Adipocyte (in vitro differentiated cells): ENCODE measurements at places on chromosomes 1 and 21.

- peak; percentile 52 for DNase-seq
Observed at GRCh38 chr1:211378844-211379243, 52.2 kb downstream of the TRAF5 start.

DNA sequence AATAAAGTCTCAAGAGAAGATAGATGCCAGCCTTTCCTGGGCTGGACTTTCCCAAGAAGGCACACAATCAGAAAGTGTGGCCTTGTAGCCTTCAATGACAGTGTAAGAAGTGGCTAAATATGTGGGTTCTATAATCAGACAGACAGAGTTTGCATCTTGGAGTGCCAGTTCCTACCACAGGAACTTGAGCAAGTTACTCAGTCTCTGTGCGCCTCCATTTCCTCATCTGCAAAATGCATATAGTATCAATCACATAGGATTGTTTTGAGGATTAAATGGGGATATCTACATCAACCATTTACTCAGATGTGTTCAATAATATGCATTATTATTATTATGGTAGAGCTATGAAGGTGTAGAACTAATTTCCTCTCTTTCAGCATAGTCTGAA, 176.8 kb upstream of the PTBP2 start:
- DNase-seq: no peak

- no peak for DNase-seq
Observed at GRCh38 chr1:93042187-93043056, 36.7 kb upstream of the MTF2 start.

DNA sequence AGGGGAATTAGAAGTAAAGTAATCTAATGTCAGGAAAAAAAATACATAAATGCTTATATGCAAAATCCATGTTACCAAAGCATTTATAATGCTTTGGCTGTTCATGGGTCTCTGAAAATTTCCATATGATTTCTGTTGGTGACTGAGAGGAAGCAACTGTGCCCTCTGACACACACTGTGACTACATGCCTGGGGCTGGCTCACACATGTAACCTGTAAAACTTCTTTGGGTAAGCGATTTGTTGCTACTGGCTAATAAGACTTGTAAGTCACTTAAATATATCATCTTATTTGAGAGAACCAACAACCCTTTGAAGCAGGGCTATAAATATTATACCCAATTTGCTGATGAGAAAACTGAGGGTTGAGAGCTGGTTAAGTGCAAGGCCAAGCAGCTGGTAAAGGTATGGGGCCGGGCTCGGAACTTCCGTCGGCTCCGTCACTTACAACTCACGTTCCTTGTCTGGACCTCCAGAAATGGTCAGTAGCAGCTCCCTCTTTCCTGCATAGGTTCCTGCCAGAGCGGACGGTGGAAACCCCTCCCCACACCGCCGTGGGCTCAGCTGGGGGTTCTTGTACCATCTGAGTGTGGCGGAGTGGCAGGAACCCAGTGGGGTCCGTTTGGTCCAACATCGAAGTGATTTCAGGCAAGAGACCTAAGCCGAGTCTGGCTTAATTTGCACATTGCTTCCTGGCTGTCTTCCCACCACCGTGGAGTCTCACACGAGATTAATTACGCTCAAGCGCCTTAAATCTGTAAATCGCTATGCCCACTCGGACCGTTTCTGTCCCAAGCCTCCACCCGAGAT, 714 bp downstream of the DFFA start:
- no peak for DNase-seq

GRCh38 chr1:53396573-53397268, 62.5 kb upstream of the DMRTB1 start:
- DNase-seq: no peak

DNA sequence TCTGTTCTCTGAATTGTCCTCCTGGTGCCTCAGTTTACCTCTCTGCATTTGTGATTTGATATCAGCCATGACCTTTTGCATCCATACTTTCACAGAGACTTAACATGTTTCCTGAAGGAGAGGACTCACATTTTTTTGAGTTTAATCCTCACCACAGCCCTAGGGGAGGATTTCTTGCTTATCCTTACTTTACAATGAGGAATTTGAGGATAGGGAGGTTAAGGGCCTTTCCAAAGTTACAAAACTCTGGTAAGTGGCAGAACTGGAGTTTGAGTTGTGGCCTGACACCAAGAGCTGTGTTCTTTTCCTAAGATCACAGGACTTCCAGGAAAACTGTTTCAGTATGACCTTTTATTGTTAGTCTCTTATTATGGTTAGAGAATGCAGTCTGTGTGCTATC, 34.2 kb downstream of the TNFRSF8 start:
- DNase-seq: peak; percentile 51

- no peak for DNase-seq
Observed at GRCh38 chr1:217136895-217137205, 413.6 kb upstream of the ESRRG start.

DNA sequence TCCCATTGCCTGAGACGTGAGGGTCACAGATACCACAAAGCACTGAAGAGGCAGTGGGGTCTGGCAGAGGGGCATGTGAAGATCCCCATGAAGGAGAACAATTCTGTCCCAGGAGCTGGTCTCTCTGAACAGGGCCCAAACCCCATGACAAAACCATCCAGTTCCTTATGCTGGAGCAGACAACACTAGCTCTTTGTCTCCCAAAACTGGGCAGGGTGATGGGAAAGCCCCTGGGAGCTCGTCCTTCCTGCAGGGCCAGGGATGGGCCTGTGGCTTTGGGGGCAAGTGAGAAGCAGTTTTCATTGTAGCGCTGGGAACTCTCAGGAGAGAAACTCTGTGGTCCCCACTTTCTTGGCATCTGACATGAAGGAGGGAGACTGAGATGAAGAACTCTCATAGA, 8.8 kb downstream of the ETV3L start:
- no peak for DNase-seq

DNA sequence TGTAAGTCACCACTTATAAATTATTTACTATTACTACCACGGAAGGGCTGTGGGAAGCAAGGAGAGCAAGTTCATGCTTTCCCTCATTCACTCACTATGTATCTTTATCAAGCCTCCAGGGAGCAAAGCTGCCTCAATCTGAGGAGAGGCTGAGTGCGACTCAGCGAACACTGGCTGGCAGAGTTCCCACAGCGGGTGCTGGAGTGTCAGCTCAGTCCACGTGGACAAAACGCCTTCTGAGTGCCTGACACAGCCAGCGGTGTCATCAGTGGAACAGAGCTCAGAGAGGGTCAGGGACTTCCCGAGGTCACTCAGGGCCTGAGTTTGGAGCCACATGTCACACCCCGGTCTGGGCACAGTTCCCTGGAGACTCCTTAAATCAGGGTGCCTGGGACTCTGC, 16.9 kb downstream of the MATN1 start:
- DNase-seq: peak; percentile 25

- no peak for DNase-seq
Observed at GRCh38 chr1:9558271-9558945, 19.1 kb downstream of the SLC25A33 start.

DNA sequence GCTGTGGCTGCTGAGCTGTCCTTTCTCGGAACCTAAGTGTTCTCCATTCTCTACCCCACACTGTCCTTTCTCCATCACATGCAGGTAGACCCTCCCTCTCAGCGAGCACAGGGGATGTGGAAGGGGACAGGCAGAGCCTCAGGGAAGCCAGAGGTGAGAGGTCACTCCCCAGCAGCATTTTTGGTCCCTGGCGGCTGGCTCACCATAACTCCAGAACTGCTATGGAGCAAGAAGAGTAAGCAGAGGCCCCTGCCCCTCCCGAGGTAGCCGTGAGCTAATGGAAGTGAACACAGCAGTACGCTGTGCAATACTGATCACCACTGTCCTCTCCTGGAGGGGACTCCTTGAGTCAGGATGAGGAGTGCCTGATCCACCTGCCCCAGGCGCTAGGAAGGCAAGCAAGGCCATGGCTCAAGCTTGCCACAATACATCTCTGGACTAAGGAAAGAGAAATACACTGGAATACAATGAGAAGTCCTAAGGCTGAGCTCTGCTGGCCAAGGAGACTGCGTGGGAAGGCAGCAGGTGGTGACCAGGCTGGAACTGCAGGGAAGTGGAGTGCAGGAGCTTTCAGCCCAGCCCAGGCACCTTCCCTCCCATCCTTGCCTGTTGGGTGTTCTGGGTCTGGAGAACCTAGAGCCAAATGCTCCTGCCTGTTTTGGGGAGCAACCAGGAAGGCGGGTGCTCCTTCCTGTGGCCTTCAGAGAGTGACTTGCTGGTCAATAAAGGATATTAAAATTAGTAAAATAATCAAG, 96.2 kb downstream of the LAMC2 start:
- DNase-seq: no peak
